ENCODE measurements at places on chromosomes 7 and 10.

- DNase-seq, result no peak
These were observed 551 bp downstream of the IFIT1 start for GRCh38 chr10:89392974-89393373.

DNA sequence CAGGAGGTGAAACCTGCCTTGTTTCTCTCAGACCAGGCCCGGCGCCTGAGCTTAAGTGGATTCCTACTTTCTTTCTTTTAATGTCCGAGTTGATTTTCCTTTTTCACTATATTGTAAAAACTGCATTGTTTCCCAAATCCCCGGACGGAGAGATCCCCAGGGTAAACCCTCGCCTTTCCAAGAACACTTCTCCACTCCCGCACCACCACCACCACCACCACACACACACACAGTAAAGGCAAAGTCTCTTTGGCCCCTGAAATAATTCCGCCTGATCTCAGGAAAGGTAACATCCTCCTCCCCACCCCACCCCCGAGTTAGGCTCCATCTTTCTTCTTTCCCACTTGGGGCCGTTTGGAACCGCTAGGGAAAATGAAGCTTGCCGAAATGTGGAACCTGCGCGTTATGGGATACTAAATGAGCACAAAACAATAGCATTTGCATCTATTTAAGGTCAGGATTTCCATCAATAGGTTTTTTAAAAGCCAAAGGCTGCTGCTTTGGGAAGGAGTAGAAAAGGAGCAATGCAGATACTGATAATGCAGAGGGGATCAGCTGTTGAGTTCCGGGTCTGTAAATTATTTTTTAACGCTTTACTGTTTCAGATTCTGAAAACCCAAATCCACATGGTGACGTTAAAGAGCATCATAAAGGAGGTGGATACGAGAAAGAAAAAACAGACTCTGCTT is 2.5 kb downstream of the HPSE2 start:
- DNase-seq, result no peak

DNA sequence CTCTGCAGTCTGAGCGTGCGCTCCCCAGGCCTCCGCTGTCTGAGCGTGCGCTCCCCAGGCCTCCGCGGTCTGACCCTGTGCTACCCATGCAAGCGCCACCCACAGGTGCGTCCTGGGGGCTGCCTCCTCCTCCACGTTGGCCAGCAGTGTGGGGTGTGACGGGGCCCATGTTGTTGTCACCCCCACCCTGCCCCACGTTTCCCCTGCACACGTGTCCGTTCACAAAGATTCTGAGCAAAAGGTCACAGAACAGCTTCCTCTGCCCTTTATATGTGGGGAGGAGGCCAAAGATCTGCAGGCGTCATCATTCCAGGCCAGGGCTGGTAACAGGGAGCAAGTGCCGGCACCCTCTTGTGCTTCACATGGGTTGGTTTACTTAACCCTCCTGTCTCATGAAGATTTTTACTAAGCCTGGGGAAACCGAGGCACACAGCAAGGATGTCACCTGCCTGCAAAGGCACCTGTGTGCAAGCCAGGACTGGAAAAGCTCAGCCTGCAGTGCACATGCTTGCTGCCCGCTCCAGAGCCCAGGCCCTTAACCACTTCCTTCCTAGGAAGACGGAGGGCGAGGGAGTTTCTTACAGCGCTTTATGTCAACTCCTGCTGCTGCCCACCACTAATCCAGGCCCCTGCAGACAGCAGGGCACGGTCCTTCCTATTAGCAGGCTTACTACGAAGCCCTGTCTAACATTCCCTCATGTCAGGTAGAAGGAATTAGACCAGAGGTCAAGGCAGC is 4.8 kb downstream of the GPR146 start:
- DNase-seq, result no peak

DNA sequence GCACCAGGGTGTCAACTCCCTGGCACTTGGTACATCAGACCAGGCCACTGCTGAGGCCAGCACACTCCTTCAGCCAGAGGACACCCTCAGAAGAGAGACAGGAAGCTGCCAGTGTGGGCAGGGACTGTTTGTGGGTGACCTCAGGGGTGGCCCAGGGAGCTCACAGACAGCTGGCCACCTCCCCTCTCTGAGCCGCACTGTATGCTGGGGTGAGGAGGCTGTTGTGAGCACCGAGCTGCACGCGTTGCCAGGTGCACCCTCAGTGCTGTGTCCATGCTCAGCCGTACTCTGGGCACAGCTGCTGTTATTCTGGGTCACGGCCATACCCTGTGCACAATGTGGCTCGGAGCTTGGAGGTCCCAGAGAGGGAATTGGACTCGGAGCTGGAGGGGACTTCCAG is 61.5 kb upstream of the NANOS1 start:
- no peak for DNase-seq

- no peak for DNase-seq
These were observed 70.0 kb downstream of the ATRNL1 start for GRCh38 chr10:115163129-115163528.

GRCh38 chr10:110225441-110225755 is 18.0 kb downstream of the MXI1 start:
- no peak for DNase-seq

DNA sequence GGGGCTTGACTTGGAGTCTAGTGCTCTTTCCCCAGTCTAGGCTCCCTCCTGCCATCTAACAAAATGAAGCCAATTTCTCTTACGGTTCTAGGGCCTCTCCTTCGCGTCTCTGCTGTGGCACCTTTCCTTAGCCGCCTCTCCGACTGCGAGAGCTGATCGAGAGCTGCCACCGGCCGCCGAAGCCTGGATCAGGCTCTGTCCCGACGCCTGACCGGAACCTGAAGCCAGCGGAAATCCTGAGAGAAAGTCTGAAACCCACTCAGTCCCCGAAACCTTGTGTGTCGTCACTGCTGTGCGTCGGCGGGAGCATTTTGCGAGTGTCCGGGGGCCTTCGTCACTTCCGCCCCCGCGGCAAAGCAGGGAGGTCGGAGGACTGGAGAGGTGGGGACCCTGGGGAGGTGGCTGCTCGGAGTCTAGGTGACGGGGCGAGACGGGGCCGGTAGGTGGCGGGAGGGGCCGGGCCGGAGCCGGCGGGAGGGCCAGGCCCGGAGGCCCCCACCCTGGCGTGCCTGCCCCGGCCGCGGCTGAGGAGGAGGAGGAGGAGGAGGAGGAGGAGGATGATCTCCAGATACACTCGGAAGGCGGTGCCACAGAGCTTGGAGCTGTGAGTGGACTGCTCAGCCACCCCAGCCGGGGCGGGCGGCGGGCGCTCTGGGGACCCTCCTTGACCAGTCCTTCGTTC is at the start of the genes ECD and FAM149B1:
Gene ECD, minus strand, starts transcription at position 226 of the 682 bp plus-strand sequence. CDS start 4,071 bp downstream, outside the sequence.
Gene FAM149B1, plus strand, starts transcription at position 337 of the 682 bp plus-strand sequence. Its CDS starts 221 bp downstream, at position 558.
- peak; percentile 94 for DNase-seq

- no peak for DNase-seq
These were observed 118.5 kb upstream of the HABP2 start for GRCh38 chr10:113434315-113434714.

DNA sequence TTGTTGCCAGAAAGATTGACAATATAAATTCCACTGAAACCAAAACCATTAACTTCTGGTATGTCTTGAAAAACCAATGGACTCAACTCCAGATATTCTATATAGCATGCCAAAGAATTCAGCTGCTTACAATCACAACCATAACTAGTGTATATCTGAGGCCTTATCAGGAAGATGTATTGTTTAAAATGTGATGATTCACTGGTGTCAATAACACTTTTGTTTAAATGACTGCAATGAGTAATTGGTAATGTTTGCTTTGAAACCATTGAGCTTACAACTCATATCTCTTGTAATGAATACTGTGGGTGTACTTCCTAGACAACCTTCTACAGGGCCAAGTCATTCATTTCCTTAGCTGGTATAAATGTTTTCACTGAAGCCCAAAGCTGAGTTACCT is 727.9 kb upstream of the KCND2 start:
- DNase-seq, result no peak

GRCh38 chr7:134721171-134721570 is 58.3 kb upstream of the CALD1 start:
- DNase-seq, result no peak

DNA sequence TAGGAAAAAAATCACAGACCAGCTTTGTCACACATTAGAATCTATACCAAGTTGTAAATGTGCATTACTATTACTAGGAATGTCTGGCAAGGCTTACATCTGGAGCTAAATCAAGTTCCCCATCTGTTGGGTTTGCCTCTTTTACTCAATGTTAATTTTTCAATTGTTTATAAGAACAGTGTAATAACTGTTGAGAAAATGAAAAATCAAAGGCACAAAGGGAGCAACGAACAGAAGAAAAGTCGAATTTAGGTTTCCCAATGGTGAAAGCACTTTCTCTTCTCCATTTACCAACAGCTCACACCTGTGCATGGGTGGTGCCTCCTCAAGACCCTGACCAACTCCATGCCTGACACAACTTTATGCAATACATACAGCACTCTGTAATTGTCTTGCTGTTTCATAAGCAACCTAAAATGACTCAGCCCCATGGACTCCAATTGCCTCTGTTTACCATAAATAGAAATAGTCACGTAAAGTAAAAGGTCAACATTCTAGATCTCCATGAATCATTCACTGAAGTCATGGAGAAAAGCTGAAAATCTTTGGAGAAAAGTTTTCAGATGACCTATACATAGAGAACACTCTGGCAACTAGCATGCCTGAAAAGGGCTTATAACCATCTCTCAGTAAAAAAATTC is 95.5 kb upstream of the KCNIP2 start:
- DNase-seq, result no peak

DNA sequence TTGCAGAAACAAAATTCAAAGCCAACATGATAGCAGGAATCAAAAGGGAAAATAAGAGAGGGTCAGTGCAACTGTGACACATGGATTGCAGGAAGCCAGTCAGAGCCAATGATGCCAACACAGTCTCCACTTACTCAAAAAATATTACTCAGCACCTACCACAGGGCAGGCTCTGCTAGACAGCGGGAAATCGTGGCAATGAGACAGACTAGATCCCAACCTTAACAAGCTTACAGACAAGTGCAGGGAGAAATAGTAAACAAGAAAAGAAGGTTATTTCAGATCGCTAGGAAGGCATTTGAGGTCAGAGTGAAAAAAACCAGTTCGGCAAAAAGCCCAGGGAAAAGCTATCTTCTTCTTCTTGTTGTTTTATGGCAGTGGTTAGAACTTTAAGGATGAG is 45.2 kb upstream of the NPFFR1 start:
- DNase-seq, result no peak

DNA sequence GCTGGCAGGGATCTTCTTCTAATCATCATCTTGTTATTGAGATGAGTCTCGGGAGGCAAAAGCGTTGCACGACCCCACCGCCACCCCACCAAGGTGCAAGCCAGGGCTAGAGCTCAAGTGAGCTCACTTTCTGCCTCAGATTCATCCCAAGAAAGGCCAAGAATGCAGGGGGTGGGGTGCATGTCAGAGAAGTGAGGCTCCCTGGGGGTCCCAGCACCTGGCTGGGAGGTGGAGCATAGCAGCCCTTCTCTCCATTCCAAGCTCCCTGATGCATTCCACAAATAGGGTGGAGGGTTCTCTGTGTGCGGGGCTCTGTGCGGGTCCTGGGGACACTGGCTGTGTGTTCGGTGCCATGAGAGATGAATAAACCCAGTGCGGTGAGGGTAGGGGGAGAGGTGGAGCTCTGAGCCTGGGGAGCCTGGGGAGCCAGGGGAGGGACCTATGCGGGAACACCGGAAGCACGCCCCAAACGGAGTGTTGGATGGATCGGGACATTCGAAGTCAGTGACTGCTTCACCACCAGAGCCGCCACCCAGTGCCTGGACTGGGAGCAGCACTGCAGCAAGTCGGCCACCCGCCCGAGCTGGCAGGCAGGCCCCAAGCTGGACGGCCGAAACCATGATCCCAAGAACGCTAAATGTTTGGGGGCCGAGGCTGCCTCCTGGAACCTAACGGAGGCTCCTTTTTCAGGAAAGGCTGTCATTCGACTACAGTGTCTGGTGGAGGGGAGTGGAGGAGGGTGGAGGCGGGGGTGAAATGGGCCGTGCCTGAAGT is 17.9 kb upstream of the HMX3 start:
- DNase-seq, result no peak

- DNase-seq, result no peak
These were observed 16.2 kb downstream of the OLAH start for GRCh38 chr10:15059914-15060313.

- no peak for DNase-seq
These were observed 31.5 kb downstream of the EGFR start for GRCh38 chr7:55050281-55050680.

GRCh38 chr10:88110822-88111221 is 247.4 kb downstream of the PTEN start:
- DNase-seq, result no peak

DNA sequence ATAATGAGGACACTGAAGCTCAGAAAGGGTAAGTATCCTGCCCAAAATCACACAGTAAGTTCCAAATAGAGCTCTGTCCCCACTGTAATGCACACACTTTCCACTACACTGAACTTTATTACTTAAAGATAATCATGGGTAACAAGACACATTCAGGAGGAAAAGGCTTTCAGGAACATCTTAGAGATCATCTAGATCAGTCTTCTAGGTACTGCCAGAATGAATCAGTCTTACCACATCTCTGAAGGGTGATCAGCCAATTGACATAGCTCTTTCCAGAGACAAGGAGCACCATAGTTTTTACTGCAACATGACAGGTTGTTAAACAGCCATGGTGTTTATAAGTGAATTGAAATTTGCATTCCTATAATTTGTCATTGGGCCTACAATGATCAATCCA is 5.4 kb upstream of the HERPUD2 start:
- no peak for DNase-seq

DNA sequence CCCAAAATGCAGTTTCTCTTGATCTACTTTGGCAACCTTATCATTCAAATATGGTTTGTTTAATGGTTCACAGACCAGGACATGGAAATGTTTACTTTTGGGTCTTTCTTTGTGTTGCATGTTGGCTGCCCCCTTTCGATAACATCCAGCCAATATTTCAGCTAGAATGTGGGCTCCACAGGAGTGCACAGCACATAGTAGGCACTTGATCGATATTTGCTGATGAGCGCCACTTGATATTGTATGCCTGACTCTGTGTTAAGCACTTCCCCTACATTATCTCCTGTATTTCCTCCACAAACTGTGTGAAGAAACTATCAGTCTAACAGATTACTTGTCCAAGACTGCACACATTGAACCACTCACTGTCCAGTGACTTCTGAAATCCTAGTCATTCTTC is 60.2 kb downstream of the SMURF1 start:
- DNase-seq, result no peak

GRCh38 chr10:63057509-63057908 is 75.6 kb upstream of the NRBF2 start:
- no peak for DNase-seq

- no peak for DNase-seq
These were observed 93.1 kb upstream of the IFRD1 start for GRCh38 chr7:112357136-112357535.

- DNase-seq, result no peak
These were observed 66.1 kb downstream of the GRM8 start for GRCh38 chr7:127186686-127187085.

GRCh38 chr10:17161775-17162174 is 32.2 kb upstream of the CUBN start:
- no peak for DNase-seq

DNA sequence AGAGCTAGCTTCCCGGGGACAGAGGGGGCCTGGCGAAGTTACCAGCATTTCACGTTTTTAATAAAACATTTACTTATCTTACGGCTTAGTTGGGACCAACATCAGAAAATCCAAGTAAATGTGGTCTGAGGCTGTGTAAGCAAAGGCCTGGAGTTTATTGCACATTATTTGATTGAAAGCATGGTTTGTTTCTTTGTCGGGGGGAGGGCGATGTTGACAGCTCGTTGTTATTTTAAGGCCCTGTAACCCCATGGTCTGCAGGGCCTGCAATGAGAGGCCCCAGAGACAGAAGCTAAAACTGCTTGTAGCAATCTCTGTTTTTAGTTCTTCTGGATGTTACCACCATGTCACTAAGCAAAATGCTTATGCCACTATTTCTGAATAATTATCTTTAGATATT is 88.9 kb downstream of the MYOF start:
- no peak for DNase-seq
